ENCODE measurements at places on chromosomes 2 and 18.

DNA sequence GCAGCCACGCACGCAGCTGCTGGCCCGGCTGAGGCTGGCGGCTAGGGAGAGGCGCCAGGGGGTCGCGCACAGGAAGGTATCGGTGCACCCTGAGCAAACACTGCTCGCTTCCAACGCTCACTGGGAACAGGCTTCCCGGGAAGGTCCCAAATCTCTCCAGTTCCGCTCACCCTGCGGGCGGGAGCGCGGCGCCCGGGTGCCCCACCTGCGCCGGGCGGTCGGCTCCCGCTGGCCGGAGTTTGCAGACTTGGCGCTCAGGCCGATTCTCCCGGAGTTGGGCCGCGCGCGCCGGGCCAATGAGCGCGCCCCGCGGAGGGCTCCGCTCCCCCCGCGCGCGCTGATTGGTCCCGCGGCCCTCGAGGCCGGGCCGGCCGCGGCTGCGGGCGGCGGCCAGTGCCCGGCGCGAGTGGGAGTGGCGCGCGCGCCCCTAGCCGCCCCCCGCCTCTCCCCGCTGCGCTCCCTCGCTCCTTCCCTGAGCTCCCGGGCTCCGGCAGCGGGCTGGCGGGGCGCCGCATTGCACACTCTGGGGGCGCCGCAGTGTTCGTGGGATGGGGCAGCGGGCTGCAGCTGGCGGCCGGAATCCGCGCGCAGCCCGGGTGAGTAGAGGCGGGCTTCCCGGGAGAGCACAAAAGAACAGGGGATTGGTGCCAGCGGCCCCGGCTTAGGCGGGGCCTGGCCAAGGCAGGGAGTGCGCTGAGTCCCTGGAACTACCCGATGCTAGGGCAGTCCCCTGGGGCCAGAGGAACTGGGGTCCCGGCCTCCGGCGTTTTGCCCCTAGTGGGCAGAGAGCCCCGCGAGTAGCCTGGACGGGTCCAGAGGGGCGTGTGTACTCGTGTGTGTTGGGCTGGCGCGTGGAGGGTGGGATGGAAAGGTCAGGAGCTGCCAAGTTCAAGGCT lies at the start of gene LYPD6:
Gene LYPD6, plus strand, starts transcription at position 461 of the 896 bp plus-strand sequence. CDS start 107,122 bp downstream, outside the sequence.
- peak; percentile 50 for DNase-seq

DNA sequence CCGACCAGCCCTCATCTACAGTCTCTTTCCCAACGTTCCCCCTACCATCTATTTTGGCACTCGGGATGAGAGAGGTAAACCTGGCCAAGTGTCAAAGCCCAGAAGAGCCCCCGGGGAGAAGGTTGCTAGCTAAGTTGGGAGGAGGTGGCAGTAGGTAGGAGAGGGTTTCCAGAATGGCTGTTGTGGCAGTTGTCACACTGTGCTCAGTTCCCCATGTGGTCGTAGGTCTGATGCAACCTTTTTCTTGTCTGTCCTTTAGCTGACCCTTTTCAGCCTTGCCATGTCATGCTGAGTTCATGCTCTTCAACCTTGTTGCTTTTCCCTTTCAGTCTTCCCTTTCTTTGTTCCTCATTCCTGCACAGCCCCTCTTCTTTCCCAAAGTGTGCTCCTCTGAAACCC lies 34.5 kb downstream of the TTLL4 start:
- peak; percentile 45 for DNase-seq

DNA sequence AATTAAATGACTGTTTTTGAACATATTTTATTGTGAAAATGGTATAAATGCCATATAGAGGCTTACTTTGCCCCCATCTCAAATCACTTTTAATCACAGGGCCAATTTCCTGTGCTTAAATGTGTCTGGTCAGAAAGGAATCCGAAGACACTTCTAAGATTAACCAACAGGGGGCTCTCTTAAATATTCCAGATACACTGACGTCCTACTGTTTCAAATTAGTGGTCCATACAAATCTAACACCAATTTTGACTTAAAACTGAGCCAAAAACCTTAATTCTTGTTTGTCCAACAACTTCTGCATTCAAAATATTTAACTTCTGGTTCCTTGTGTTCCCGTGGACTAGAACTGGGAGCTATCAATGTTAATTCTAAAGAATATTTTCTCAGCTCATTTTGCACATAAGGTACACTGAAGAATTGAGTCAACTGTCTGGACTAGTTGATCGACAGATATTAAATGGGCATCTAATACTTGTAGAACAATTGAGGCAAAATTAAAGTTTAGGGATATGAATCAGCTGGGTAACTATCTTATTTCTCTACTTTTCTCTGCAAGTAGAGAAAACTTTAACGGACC lies 557.5 kb downstream of the ARHGAP15 start:
- DNase-seq, result peak; percentile 62

GRCh38 chr2:10373931-10374330 lies 71.2 kb downstream of the HPCAL1 start:
- DNase-seq, result no peak

DNA sequence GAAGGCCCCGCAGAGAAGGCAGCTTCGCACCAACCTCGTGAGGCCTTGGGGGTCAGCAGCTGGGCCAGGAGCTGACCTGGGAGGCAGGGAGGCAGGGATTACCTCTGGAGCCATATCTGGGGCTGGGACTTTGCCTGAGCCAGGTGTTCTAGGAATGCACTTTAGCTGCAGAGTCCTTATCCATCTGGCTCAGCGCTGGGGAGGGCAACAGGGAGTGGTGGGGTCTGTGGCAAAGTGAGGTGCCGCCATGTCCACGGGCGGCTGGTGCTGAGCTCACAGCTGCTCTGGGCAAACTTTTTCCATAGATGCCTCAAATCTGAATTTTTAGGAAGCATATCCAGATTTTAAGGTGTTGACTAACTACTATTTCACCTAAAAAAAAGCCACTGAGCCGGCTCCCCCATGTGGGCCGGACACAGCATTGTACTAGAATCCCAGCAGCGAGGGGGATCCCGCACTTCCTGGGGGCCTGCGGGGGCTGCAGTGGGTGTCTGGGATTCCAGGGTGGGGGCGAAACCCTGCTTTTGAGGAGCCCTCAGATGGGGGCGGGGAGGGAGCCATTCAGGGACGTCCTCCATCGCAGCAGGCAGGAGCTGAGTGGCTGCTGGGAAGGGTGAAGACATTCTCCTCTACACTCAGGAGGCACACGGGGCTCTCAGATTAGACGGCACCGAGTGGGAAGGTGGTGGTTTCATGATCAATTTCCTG lies 34.6 kb downstream of the RTP5 start:
- no peak for DNase-seq

DNA sequence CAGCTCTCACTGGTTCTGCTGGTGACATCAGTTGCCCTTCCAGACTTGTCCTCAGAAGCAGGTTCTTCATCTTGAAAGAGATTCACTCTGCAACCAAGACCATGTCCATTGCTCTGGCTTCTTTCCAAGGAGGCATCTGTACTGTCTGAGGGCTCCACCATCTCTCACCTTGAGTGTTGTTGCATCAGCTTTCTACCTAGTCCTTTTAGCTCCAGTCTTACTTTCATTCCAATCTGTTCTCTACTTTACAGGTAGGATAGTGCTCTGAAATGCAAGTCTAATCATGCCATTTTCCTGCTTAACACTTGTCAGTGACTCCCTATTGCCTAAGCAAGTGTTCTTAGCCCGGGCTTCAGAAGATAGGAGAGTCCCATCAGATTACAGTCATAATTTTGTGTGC lies 117.7 kb downstream of the EN1 start:
- no peak for DNase-seq

- DNase-seq, result no peak
These were observed 28.2 kb downstream of the ACMSD start for GRCh38 chr2:134866498-134867099.

DNA sequence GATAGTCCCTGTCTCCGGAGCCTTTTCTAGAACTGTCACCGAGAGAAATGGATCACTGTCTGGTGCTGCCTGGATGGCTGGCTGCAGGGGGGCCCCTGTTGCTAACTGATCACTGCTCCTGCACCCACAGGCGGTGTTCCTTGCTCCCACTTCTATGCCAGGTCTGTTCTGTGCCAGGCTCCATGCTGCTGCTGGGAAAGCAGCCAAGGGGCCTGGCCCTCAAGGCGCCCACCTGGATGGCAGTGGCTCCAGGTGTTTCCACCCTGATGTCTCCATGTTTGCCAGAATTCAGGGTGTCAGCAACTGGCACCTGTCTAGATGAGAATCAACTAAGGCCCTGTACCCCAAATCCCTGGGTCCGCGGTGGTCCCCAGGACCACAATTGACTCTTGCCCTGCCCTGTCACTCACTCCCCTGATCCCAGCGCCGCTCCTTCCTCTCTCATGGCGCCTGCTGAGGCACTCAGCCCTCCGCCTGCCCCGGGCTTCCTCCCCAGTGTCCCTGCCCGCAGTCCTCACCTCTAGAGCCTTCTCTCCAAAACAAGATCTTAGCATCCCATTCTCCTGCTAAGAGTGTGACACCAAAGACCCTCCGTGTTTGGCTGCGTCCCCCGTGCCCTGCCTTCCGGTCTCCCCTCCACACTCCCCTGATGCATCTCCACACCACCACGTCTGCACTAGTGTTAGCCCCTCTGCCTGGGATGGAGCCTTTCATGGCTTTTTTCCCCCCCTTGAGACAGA lies 72.5 kb upstream of the OTOF start:
- DNase-seq, result no peak

GRCh38 chr18:50117863-50118262 lies 77.1 kb downstream of the MYO5B start:
- no peak for DNase-seq

- DNase-seq, result no peak
These were observed 23.4 kb upstream of the SMIM21 start for GRCh38 chr18:75450906-75451305.

GRCh38 chr2:237873421-237873831 lies 14.0 kb downstream of the RAMP1 start:
- DNase-seq, result no peak

GRCh38 chr2:165120740-165121467 lies 82.9 kb downstream of the SCN3A start:
- no peak for DNase-seq

DNA sequence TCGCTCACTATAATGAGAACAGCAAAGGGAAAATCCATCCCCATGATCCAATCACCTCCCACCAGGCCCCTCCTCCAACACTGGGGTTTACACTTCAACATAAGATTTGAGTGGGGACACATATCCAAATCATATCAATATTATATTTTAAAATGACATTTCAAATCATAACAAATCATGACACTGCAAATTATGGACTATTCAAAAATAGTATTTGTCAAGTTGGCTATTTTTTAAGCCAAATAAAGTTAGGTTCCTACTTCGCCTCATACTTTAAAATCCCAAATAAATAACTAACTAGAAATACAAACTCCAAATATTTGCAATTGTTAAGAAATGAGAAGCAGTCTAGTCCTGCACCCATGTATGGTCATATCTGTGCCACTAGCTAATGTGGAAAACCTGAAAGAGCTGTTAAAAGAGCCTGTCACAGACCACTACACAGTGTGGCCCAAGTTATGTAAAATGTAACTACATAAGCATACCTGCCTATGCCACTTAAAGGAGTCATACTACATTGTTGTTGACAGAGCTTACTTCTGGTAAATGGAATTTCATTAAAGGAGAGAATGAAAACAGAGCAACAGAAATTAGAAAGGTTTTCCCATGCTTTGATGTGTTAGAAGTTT lies 334.7 kb upstream of the GULP1 start:
- DNase-seq, result no peak

DNA sequence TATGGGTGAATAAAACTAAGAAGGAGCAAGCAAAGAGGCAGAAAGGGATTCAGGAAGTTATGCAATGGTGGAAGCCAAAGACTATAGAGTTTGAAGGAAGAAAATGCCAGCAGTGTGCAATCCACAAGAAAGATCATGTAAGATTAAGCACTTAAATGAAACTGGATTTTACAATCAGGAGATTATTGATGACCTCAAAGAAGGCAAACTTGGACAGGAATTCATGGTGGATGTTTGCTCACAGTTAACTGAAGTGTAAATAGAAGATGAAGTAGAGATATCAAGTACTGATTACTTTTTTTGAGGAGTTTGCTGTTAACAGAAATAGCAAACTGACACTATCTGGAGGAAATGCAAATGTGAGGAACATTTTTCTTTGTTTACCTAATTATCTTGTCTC lies 308.9 kb downstream of the RND3 start:
- no peak for DNase-seq

- peak; percentile 46 for DNase-seq
These were observed 141.1 kb downstream of the HDAC4 start for GRCh38 chr2:239259603-239260298.

DNA sequence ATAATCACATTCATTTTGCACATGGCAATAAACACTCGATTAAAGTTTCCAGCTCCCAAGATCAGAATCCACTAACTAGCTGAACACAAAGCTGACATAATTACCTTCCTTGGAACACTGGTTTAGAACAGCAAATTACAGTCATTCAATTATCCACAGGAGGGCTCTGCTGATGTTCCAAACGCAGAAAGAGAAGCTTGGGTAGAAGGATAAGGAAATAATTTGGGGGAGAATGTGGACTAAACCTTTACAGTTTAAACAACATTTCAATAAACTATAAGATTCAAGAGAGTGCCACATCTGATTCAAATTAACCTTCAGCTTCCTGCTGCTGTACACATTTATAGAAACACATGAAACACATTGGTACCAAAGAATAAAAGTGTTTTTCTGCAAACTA lies 67.8 kb upstream of the ARL4C start:
- DNase-seq, result no peak

DNA sequence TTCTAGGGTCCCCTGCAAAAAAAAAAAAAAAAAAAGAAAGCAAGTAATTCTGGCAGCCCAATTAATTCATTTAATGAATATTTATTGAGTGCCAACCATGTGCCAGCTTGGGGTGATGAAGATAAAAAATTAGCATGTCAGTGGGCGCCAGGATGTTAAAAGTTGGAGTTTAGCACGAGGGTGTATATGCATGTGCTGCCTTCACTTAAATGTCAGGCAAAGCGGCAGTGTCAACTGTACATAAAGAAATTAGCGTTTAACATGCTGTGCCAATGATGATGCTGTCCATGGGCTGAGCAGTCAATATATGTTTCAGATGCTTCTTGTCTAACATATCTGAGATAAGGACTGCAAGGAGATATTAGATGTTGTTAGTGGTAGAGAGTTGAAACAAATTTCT lies 49.5 kb downstream of the ASAP2 start:
- DNase-seq, result no peak

- DNase-seq, result no peak
These were observed 37.9 kb downstream of the PMS1 start for GRCh38 chr2:189821953-189822748.

GRCh38 chr18:70421471-70422390 lies 132.9 kb downstream of the SOCS6 start:
- DNase-seq, result peak; percentile 63

DNA sequence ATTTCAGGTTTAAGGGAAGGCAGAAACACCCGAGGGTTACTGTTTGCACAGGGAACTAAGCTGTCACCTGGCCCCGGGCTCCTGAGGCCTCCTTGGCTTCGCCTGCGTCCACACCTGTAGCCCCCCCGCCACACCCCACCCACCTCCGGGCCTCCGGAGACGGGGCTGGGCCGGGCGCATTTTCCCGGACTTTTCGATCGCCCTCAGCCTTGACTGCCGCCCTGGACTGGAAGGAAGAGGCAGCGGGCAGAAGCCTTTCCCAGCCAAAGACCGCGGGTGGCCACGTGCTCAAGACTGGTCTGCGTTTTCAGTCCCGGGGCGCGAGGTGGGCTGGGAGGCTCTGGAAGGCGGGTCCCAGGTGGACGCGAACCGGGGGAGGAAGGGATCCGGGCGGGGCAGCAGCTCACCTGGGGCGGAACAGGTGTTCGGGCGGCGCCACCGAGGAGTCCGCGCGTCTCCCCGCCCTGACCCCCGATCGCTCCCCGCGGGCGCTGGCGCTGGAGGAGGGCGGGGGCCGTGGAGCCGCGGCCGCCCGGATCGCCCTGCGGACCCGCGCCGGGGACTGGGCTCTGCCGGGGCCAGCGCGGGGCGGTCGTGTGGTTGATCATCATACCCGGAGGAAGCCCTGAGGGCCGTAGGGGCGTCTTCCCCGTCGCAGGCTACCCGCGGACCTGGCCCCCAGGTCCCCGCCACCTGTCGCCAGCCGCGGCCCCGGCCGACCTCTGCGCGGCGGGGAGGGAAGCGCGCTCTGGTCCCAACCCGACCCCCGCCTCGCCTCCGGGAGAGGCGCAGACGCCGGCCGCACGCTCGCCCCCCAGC lies 3.2 kb downstream of the ID2 start:
- peak; percentile 34 for DNase-seq

Measured in KBM-7 (cell line).